Kidney (tissue), 22 donors: ENCODE measurements at places on chromosomes 5 and 9. TPM values are rescaled to one million over a fixed set of nuclear protein-coding genes. Genes with fewer than 3 reads are reported as not detected.

DNA sequence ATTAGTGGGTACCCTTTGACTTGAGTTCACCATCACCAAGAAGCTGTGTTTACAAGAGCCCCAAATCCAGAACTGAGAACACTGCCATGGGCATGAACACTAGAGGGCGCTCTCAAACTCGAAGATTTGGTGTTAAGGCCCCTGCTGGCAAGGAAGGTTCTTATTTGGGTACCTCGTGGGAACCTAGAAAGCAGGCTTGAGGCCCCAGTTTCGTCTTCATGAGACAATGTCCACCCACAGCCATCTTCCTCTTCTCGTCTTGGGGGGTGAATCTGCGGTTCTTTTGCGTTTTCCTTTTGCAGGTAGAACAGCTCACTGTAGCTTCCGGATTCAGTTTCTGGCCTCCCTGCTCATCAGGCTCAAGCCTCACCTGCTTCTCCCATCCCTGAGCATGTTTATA is 184.0 kb downstream of the SEMA5A start:
- peak; percentile 36 for DNase-seq

The FBXW2 gene
- total RNA-seq: 67.8 TPM

The CDK7 gene
- total RNA-seq: 22.7 TPM

The SELENOP gene
- total RNA-seq: 305 TPM

DNA sequence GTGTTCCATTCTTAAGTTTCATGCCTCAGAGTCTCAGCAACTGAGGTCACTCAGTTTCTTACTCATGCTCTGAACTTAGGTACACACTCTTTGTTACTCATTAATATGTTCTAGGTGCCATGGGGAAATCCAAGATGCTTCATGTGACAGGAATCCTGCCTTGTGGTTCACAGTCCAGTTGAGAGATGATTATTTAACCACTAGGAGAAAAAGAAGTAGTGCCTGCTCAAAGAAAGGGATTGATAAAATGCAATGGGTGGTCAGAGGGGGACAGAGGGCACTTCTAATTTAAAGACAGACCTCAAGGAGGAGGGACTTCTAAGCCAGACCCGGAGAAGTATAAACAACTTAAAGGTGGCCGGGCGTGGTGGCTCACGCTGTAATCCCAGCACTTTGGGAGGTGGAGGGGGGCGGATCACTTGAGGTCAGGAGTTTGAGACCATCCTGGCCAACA is 69.0 kb downstream of the UGCG start:
- no peak for DNase-seq

- DNase-seq: no peak
Observed at GRCh38 chr5:172396220-172396619, 58.1 kb downstream of the SH3PXD2B start.

The IL13 gene
- total RNA-seq: not detected

GRCh38 chr5:65952259-65952658 is 25.9 kb downstream of the ERBIN start:
- DNase-seq: no peak

GRCh38 chr5:3595006-3595961 is at the start of gene IRX1:
IRX1 (plus strand) TSS chr5:3595832; CDS start chr5:3596106, 274 bp downstream.
- peak; percentile 58 for DNase-seq

The TOMM5 gene
- 59.5 TPM for total RNA-seq

The GABRP gene
- total RNA-seq: 33.1 TPM

- DNase-seq: no peak
Observed at GRCh38 chr5:108003178-108003577, 332.4 kb upstream of the EFNA5 start.

DNA sequence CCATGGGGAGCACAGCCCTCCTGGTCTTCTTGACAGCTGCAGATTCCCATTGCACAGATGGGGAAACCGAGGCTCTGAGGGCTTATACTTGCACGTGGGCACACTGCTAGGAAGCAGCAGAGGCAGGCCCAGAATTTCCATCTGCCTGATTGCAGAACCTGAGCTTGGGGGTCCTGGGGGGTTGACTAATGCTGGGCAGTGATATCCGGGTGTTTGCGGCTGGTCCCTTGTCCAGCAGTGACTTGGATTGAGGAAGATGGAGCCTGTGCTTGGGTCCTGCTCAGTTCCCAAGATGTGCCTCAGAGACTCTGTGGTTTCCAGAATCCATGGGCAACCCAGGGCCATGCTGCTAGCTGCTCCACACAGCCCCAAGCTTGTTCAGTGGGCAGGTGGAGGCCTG is 91.2 kb downstream of the PHF2 start:
- DNase-seq: peak; percentile 14
